ENCODE measurements at places on chromosomes 7 and 10.
A peak's percentile ranks its signal among the peaks of the same experiment; 100 is the strongest.

GRCh38 chr10:94315024-94315451 lies 47.7 kb downstream of the NOC3L start:
- DNase-seq: peak; percentile 42

DNA sequence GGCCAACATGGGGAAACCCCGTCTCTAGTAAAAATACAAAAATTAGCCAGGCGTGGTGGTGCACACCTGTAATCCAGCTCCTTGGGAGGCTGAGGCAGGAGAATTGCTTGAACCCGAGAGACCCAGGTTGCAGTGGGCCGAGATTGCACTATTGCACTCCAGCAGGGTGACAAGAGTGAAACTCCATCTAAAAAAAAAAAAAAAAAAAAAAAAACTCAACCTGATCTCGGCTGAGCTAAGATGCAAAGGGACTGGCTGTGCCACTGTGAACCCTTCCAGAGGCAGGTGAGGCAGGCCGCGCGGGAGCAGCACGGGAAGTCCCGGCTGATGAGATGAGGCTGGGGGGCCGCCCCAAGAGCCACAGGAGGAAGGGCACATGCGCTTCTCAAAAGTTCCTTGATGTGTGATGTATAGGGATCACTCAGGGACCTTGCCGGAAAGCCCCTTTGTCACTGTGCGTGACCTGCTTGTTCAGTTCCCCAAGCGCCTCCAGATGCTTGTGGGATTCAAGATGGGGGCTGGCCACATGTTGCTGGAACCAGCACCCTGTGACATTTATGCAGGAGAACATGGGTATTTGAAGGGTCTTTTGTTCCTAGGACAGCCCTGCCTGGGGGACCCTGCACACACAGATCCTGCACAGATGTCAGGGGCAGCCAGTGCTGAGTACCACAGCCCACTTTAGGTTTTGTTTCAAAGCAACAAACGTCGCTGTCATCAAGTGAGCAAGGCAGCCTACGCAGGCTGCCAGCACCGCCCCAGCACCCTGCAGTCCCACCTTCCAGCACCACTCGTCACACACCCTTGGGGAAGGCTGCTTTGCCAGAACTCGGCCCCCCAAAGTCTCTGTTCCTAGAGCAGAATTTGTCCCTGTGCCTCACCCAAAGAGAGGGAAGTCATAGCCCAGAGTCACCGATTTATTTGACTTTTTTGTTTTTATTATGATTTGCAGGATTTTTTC lies 74.8 kb upstream of the SH2B2 start:
- DNase-seq: no peak

DNA sequence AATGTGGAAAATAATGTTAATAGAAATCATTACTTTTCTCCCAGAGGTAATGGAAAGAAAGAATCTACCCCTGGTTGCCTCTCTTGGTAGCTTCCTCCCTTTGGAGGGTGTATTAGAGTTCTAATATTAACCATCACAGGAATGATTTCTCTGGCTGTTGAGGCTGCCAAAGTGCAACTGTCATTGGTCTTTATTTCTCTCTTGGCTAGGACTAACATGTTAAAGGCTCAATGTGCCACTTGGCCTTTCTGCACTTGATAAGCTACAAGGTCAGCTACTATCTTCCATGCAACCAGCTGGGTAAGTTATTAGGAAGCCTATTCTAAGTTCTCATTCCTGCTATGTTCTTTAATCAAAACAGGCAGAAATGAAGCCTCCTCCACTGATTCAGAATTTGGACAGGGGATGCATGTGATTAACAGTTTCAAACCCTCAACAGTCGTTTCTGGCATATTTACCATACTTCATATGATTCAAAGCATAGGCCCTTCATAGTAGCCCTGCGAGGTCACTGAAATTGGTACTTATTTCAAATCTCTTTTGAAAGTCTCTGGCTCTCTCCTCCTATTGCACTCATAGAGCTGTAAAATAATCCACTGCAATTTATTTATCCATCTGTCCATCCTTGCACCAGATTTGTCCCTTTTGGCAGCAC lies 645.0 kb downstream of the SORCS1 start:
- no peak for DNase-seq

DNA sequence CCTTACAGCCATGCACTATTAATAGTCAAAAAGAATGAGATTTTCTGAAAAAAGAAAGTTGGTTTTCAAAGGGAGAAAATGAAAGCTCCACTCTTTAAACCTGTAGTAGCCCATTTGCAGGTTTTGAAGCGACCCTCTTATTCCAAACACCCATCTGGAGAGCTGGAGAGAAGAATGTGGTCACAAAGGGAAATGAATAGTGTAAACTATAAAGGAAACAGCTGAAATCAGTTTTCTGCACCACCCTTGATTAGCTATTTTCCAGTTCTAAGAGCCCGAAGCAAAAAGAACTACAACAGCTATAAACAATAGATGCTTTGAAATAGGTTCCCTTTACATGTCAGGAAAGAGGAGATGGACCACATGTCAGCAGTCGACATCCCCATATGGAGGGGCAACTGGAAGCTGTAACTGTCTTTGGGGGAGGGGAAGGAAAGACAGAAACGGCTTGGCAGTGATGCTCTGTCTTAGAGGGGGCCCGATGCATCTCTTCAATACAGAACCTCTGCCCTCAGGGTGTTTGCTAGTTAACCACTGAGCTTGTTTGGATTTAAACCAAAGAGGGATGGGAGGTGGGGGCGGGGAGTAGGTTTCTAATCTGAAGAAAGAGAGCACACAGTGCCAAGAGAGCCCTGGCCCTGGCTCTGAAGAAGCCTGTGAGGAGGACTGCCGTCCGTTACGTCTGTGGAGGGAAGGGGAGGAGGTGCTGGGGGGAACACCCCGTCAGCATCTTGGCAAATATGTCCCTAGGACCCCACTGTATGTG lies 55.3 kb downstream of the CPVL start:
- no peak for DNase-seq

GRCh38 chr7:88806280-88807037 lies 10.9 kb upstream of the TEX47 start:
- DNase-seq: no peak

GRCh38 chr7:69104023-69104422 lies 494.3 kb upstream of the AUTS2 start:
- no peak for DNase-seq

GRCh38 chr10:3698312-3698711 lies 86.7 kb downstream of the KLF6 start:
- no peak for DNase-seq

GRCh38 chr7:66576646-66577045 lies 52.0 kb upstream of the KCTD7 start:
- no peak for DNase-seq

DNA sequence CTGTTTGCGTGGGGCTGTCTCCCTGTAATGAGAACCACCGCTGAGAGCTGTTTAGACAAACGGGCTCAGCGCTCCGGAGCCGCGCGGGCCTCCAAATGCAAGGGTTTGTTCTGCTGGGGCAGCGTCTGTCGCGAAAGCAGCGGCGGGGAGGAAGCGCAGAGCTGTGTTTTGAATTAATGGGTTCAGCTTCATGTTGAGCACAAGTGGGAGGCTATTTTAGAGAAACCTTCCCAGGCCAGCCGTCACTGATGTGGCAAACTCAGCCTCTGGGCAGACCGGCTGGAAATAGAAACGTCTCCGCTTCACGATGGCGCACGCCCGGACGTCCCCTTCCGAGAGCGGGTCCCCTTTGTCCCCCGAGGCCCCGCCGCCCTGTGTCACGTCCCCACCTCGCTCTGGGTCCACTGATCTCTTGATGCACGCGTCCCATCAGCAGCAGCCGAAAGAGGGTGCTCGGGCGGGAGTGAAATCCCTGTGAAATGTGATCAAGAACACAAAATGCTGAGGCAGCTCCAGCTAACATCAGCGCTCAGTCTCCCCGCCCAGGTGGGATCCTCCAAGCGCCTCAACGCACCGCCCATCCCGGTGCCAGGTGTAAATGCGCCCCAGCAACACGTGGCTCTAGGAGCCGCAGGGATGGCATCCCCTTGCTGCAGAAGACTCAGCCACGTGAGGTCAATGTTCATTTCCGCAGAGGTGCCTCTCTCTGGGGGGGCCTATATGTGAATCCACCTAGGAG lies 44.9 kb downstream of the BAMBI start:
- peak; percentile 59 for DNase-seq

DNA sequence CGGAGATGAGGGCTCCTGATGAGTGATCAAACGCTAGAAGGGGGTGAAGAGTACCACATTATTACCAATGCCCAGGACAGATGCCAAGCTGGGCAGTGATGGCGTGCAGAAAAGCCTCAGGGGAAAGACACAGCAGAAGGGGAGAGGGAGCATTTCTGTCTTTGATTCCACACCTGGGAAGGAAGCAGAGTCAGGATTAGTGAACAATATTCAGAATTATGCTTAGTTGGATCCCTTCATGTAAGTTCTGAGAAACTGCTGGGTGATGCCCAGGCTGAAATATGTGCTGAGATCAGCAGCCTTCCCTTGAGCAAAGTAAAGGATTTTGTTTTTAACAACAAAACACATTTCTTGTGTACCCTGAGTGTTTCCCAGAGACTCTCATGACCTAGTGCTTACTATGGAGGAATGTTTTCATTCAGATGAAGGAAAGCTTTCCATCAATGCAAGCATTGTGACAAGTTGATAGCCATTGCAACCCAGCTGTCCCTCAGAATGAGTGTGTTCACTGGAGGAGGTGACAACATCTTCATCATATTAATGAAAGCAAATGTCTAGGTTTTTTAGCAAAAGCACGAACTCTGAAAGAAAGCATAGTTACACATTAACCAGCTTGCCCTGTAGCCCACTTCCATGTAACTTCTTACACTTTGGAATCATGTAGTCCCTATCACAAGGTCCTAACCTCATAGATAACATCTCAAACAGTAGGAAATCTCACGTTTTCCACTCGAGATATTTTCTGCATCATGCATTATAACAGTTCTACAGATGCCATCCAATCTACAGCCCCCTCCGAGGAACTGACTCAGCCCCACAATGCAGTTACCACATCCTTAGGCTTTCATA lies 23.8 kb upstream of the AKR1C1 start:
- DNase-seq: peak; percentile 59

- no peak for DNase-seq
These were observed 47.4 kb upstream of the R3HCC1L start for GRCh38 chr10:98086837-98087708.

- no peak for DNase-seq
These were observed 74.2 kb upstream of the CYTH3 start for GRCh38 chr7:6346581-6346980.

DNA sequence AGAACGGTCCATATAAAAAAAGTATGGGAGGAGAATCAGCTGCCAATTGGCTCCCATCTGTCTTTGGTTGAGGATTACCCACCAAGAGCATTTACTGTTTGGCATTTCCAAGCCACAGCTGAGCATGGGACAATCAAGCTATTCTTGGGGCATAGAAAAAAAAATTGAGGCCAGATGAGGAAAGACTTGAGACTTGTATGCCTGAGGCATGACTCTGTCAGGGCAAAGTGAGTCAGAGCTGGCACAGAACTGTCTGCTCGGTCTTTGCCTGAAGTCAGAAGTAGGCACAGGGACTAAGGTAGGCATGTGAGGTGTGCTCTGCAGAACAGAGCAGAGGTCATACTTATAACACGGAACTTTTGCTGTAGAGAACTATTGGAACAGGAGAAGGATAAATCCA lies 126.5 kb upstream of the CHRM2 start:
- no peak for DNase-seq
